Ascending aorta (tissue), 2 donors: ENCODE measurements at places on chromosomes 2 and 18. TPM values are rescaled to one million over a fixed set of nuclear protein-coding genes. Genes with fewer than 3 reads are reported as not detected.
A peak's percentile ranks its signal among the peaks of the same experiment; 100 is the strongest.

Gene IL1B
- not detected for total RNA-seq

DNA sequence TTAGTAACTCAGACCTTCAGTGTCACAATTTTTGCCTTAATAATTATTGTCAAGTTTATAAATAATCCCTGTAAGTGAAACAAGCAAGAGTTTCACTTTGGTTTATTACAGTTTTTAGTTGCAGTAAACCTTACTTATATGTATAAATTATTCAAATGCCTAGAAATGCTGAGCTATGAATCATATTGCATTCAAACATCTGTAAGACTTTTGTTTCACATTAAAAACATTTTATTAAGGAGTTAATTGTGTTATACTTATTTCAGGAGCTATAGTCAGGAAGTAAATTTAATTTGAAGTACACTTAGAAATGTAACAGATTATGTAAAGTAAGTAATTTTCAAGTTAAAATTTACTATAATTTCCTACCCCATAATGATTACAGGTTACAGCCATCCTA lies 3.9 kb upstream of the ETAA1 start:
- no peak for DNase-seq
- no peaks in the 10 kb centered on the region for H3K36me3 ChIP-seq
- no peak overlapping the region for H3K27ac ChIP-seq
- no peak overlapping the region for H3K4me3 ChIP-seq
- no peaks in the 10 kb centered on the region for H3K27me3 ChIP-seq

DNA sequence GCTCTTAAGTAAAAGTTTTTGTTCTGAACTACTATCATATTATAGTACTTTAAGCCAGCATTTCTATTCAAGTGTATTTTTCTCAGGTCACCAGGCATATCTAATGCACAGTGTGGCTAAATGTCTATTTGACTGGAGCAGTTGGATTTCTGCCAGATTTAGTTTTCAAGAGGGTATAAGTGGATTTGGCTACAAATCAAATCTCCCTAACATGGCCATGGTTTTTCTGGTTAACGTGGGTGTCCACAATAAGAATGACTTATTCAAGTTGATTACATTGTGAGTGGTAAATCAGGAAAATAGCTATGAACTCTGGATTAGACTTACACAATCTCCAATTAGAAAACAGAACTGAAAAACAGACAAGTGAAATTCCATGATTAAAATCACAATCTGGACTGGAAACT lies 5.7 kb upstream of the CHN1 start:
- peaks cover 6% of the 10 kb centered on the region for H3K4me1 ChIP-seq
- no peak for DNase-seq
- H3K27ac ChIP-seq: no peak overlapping the region
- H3K4me3 ChIP-seq: no peak overlapping the region
- no peaks in the 10 kb centered on the region for H3K36me3 ChIP-seq

GRCh38 chr2:169081551-169081950 lies 12.2 kb downstream of the DHRS9 start:
- no peaks in the 10 kb centered on the region for H3K36me3 ChIP-seq
- H3K27ac ChIP-seq: no peak overlapping the region
- H3K4me1 ChIP-seq: no peaks in the 10 kb centered on the region
- DNase-seq: no peak
- no peak overlapping the region for H3K4me3 ChIP-seq
- H3K27me3 ChIP-seq: no peaks in the 10 kb centered on the region

DNA sequence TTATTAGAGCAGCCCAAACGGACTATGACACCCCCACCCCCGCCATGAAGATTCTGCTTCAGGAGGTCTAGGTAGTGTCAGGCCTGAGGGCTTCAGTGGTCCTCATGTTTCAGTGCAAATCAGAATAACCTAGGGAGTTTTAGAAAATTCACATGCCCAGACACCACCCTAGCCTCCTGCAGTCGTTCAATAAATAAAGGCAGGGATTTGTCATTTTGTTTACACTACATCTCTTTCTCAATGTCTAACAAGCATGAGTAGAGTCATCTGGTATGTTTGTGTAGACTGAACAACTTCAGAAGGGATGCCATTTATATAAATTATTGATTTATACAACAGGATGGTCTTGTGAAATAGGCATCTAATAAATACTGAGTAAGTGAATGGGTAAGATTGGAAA lies 112.1 kb upstream of the SERPINE2 start:
- H3K27ac ChIP-seq: no peak overlapping the region
- no peak overlapping the region for H3K4me3 ChIP-seq
- no peaks in the 10 kb centered on the region for H3K4me1 ChIP-seq
- no peaks in the 10 kb centered on the region for H3K36me3 ChIP-seq
- DNase-seq: no peak

GRCh38 chr2:176004934-176005333 lies 2.9 kb upstream of the LNPK start:
- no peaks in the 10 kb centered on the region for H3K27me3 ChIP-seq
- no peaks in the 10 kb centered on the region for H3K4me1 ChIP-seq
- no peaks in the 10 kb centered on the region for H3K36me3 ChIP-seq

DNA sequence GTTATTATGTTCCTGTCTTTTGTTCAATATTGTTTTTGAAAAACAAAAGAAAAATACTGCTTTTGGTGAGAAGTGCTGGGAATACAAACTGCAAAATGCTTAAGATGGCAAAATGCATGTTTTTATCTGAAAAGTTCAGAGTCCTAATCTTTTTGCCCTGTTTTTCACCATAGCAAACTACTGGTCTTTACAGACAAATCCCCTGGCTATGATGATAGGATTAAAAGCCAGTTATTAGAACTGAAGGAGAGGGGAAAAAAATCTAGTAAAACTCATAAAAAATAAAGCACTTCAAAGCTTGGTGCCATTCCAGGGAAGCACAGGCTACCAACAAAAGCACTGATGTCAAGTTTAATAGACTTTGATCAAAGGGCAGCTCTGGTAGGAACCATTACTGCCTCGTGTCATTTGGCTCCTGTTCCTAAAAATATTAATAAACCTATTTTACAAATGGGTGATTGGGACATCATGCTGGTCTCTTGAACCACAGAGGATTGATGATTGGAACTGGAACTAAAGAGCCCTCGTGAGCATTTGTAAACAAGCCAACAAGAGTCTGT lies 194.7 kb downstream of the RAB3GAP1 start:
- no peaks in the 10 kb centered on the region for H3K27me3 ChIP-seq
- no peaks in the 10 kb centered on the region for H3K36me3 ChIP-seq
- H3K27ac ChIP-seq: no peak overlapping the region
- no peak overlapping the region for H3K4me3 ChIP-seq
- no peaks in the 10 kb centered on the region for H3K4me1 ChIP-seq

GRCh38 chr2:27954771-27955383 lies 64.3 kb downstream of the BABAM2 start:
- peak; percentile 51 for DNase-seq
- peaks cover 19% of the 10 kb centered on the region for H3K4me1 ChIP-seq
- H3K36me3 ChIP-seq: no peaks in the 10 kb centered on the region
- peak overlapping the region; percentile 77 for H3K27ac ChIP-seq

Gene PSMA8
- total RNA-seq: not detected

DNA sequence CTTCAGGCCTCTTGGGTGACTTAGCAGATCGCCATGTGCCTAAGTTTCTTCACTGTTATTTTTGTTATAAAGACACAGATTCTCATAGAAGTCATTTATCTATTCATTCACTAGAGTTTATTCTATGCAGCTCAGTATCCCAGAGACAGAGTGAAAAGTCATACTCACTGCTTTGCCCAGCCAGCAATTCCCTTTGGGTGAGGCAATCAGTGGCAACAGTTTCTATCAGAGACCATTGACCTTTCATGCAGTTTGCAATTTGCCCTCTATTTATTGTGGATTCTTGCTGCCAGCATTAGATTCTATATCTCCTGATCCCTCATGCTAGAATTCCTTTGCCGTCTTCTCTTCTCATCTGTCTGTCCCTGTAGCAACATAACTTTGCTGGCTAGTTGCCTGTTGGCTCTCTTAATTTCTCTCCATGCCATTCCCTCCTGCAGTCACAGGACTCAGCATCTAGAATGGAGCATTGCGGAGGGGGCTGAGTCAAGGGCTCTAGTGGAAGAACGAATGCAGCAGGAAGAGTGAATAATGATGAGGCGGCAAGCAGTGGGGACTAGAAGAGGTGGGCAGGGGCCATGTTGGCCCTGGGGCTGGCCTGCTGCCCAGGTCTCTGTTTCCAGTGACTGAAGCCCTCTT lies 12.2 kb downstream of the SLC9A4 start:
- no peaks in the 10 kb centered on the region for H3K36me3 ChIP-seq
- H3K27me3 ChIP-seq: no peaks in the 10 kb centered on the region
- DNase-seq: no peak
- no peaks in the 10 kb centered on the region for H3K4me1 ChIP-seq

DNA sequence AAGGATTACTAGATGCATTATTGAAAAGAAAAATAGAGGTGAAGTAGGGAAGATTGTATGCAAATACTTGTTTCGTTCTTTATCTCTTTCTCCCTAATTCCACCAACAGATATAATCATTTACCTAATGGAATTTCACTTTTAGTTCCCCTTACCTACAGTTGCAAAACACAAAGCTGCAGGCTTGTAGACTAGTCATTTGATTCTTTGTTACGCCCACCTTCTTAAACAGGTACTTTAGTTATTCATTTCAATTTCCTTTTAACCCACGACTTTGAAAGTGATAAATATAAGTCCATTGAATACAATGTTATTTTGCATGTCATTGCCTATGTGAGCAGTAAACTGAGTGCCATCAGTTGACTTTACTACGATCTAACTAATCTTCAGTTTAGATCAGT lies 3.9 kb upstream of the HRH4 start:
- no peak overlapping the region for H3K4me3 ChIP-seq
- no peak for DNase-seq
- no peaks in the 10 kb centered on the region for H3K36me3 ChIP-seq
- H3K4me1 ChIP-seq: no peaks in the 10 kb centered on the region
- no peak overlapping the region for H3K27ac ChIP-seq

DNA sequence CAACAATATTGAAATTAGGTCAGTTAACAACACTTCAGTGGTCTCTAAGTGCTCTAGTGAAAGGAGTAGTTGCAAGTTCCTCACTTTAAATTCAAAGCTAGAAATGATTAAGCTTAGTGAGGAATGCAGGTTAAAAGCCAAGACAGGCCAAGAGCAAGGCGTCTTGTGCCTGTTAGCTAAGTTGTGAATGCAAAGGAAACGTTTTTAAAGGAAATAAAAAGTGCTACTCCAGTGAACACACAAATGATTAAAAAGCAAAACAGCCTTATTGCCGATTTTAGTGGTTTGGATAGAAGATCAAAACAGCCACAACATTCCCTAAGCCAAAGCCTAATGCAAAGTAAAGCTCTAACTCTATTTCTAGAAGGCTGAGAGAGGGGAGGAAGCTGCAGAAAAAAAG lies 44.7 kb downstream of the ANTXR1 start:
- H3K36me3 ChIP-seq: no peaks in the 10 kb centered on the region
- no peak for DNase-seq
- H3K27ac ChIP-seq: peak overlapping the region; percentile 64

DNA sequence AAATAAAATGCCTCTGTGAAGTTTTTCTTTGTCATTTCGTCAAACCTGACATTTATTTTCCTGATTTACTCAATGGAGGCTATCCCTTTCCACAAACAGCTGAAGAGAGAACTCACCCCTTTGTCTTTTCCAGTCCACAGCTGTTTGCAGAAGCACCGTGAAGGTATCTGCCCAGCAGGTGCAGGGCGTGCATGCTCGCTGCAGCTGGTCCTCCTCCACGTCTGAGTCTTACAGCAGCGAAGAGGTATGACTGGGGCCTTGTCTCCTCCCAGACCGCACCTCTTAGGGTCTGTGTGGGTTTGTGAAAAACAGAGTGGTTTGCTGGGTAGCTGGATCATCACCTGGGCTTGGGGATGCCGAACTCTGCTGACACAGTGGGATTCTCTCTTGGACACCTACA lies 9.7 kb downstream of the SPP2 start:
- H3K27me3 ChIP-seq: no peaks in the 10 kb centered on the region
- H3K4me3 ChIP-seq: no peak overlapping the region
- no peaks in the 10 kb centered on the region for H3K4me1 ChIP-seq

Gene SAG
- not detected for total RNA-seq

DNA sequence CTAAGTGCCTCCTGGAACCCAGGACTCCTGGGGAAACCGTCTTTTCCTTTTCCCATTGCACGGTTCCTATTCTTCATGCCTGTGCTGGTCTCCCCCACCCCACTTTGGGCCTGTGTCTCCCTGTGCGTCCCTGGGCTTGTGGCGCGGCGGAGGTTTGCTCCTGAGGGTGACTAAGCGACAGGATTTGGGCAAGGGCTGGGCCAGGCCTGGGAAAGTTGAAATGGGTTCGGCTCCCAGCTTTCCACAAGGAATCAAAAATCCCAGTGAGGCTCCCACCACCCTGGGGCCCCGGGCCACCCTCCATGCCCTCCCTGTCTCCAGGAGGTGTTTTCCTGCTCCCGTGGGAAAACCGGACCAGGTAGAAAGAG lies 197.6 kb downstream of the NDUFA10 start:
- H3K27me3 ChIP-seq: no peaks in the 10 kb centered on the region
- no peak overlapping the region for H3K27ac ChIP-seq
- no peak for DNase-seq
- H3K36me3 ChIP-seq: no peaks in the 10 kb centered on the region

Gene BOLL
- total RNA-seq: not detected
